CD4-positive, alpha-beta T cell treated with Interleukin-6 at 100 ng/mL for 8 hours (primary cell): ENCODE measurements at places on chromosomes 2 and 18.
A peak's percentile ranks its signal among the peaks of the same experiment; 100 is the strongest.

- no peak for DNase-seq
These were observed 9.8 kb upstream of the ERFE start for GRCh38 chr2:238148981-238149380.

DNA sequence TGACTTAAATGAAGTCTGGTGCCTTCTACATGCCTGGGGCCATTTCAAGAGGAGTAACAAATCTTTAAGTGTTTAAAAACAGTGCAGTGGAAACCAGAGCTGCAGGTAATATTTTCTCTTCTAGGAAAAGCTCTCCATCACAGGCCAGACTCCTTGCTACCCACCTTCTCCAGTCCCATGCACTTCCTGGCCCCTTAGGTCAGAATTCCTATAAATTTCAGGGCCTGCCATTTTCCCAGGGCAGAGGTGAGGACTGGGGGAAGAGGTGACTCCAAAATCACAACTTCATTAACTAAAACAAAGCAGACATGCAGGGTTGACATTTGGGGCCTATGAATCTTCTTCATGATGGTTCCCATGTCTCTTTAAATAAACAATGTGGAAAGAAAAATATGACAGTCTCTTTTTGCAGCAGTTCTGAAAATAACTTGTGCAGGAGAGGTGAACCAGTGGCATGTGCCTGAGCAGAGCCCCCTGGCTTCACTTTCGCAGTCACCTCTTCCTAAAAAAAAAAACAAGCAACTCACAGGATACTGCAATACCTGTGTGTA, 63.7 kb upstream of the TANC1 start:
- DNase-seq = no peak

DNA sequence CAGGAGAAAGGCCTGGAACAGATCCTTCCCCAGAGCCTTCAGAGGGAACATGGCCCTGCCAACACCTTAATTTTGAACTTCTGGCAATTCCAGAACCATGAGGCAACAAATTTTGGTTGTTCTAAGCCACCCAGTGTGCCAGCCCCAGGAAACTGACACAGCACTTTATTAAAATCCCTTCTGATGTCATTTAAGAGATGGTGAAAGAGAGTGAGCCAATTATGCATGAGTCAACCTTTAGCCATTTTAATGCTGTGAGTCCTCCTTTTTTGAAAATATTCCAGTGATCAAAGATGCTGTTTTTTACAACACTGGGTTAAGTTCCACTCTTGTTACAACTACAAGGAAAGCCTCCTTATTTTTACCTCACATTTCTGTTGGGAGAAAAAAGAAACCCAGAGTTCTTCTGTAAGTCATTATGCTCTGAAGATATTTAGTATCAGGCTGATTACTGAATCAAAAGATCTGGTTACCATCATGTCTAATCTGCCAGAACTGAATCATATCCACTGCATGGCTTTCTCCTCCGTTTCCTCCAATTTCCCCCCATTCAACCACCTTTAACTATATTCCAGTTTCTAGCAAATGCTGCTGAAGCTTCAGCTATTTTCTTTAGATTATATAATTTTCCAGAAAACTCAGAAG, 235.4 kb downstream of the TXNL1 start:
- DNase-seq = no peak

DNA sequence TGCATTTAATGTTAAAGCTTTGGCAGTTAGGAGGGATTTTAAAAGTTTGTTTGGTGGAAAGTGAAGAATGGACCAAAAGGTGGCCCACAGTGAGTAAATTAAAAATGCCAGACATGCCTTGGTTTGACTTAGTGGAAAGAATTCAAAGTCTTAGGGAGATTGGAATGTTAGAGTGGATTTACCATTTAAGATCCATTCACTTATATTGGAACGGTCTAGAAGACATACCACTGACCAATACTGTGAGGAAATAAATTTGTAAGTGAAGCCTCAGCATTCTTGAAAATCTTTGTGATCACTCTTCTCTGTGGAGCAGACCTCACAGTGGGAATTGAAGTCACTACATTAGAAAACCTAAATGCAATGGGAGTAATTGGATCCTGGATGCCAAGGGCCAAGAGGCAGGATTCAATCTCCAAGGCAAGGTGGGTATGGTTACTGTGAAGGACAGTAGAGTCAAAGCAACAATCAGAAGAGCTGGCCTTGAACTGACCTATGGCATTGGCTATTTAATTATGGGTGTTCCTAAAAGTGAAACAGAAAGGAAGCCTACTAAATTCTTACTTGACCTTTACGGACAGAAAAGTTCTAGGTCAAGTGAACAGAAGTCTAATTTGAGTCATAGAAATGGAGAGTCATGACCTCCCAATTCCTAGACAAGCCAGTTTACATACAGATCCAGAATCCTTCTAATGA, 40.2 kb upstream of the VRK2 start:
- DNase-seq = no peak

GRCh38 chr2:86747711-86748639, 27.9 kb downstream of the RMND5A start:
- no peak for DNase-seq

- DNase-seq = no peak
These were observed 40.3 kb downstream of the SESTD1 start for GRCh38 chr2:179224361-179224760.

DNA sequence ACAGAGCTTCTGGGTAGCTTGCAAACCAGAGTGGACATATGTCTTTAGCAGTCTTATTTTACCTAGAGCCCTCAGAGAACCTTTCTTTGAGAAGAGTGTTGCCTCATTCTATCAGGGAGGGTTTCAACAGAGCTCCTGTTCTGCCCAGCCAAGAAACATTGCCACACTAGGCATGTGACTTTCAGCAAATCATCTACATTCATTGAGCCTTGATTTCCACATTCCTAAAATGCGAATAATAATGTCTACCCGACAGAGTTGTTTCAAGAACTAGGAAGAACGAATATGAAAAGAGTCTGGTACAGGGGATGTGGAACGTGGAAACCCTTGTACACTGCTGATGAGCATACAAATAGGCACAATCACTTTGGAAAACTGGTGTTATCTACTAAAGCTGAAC, 7.8 kb upstream of the PRKAG3 start:
- no peak for DNase-seq

- no peak for DNase-seq
These were observed 15.3 kb upstream of the THSD7B start for GRCh38 chr2:136750065-136750464.

DNA sequence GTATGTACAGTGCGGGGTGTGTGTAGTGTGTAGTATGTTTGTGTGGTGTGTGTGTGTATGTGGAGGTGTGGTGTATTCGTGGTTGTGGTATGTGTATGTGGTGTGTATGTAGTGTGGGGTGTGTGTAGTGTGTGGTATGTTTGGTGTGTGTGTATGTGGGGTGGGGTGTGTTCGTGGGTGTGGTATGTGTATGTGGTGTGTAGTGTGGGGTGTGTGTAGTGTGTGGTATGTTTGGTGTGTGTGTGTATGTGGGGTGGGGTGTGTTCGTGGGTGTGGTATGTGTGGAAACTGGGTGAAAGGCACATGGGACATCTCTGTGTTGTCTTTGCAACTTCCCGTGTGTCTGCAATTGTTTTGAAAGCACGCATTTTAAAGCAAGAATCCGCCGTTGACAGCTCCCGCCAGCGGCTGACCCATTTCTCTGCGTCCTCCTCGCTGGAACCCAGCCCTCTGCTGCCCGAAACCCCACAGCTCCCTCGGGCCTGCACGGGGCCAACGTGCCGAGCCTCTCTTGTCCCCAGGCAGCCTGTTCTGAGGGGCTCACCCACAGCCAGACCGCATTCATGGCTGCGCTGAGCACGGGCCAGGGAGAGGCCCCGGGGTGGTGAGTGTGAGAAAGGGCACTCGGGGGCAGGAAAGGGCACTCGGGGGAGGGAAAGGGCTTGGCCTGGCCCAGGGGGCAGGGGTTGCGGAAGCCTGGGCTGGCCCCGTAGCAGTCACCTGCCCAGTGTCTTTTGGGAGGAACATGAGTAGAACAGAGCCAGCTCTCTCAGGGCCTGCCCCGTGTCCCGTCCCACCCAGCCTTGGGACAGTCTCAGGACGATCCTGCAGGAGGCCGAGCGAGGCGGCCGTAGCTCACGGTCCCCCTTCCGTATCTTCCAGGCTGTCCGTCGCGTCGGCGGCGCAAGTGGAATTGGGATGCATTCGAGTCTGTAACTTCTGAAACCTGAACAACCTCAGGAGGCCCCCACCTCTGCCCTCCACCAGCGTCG, 61.4 kb downstream of the TWIST2 start:
- DNase-seq = no peak

- no peak for DNase-seq
These were observed 264.6 kb downstream of the PHLPP1 start for GRCh38 chr18:62979900-62980299.

- DNase-seq = peak; percentile 33
These were observed 9.3 kb upstream of the MGAT5 start for GRCh38 chr2:134244587-134244986.

DNA sequence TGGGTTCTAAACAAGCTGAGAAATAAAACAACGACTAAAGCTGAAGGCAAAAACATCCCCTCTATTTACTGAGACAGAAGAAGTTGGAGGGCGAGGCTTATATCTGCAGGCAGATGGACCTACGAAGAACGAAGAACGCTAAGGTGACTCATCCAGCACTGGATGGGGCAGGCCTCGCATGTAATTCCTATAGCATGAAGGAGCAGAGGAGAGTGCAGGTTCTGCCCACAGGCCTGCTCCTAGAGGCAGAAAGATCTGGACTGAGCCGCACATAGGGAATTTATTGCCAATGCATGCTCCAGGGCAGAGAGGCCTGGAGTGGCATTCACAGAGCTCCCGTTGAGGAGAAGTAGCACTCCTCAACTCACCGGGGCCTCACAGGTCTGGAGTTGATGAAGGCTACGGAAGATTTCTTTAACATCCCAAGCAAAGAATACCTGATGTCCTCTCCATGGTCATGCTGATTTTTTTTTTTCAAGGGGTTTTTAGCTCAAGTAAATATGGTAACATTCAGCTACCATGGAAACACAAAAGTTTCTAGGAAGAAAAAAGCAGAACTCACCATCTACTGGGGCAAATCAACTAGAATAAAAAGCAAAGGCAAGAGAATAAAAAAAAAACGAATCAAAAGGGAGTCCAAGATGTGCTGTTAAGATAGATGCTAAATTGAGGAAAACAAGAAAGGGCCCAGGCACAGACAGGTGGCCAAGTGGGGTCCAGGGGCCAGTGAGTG, 10.4 kb upstream of the METTL21A start:
- DNase-seq = no peak
